Hair follicular keratinocyte (primary cell): ENCODE measurements at places on chromosomes 5 and 9. TPM values are rescaled to one million over a fixed set of nuclear protein-coding genes. Genes with fewer than 3 reads are reported as not detected.

The FBP2 gene
- total RNA-seq: not detected in 2 replicates

The ANKS6 gene
- 16.2 and 20.2 TPM in 2 replicates for total RNA-seq

The WDR38 gene
- total RNA-seq: not detected in 2 replicates

The IFNA13 gene
- not detected in 2 replicates for total RNA-seq

The DRD1 gene
- not detected in 2 replicates for total RNA-seq

The KIF27 gene
- 1.4 and 2.3 TPM in 2 replicates for total RNA-seq

The COX7C gene
- total RNA-seq: 479 and 518 TPM in 2 replicates

The CAMK2A gene
- under 0.01 and 0.08 TPM in 2 replicates for total RNA-seq

The MAN1B1 gene
- total RNA-seq: 63.0 and 80.3 TPM in 2 replicates

The PCDHGB6 gene
- total RNA-seq: 0.61 and 0.70 TPM in 2 replicates

The FOXD4 gene
- 0.08 and 0.65 TPM in 2 replicates for total RNA-seq

The CCDC183 gene
- total RNA-seq: 1.3 TPM in 1 of 2 replicates, not detected in the other

The LVRN gene
- total RNA-seq: not detected in 2 replicates

The POLR3G gene
- total RNA-seq: 14.4 and 32.8 TPM in 2 replicates

The PCDHA12 gene
- total RNA-seq: not detected in 2 replicates

The MED7 gene
- total RNA-seq: 9.4 and 12.8 TPM in 2 replicates

The ANKRD34B gene
- total RNA-seq: not detected in 2 replicates

The TEX48 gene
- not detected in 2 replicates for total RNA-seq

The TRIM14 gene
- 12.0 and 15.5 TPM in 2 replicates for total RNA-seq
